Tibial nerve (tissue), 4 donors: ENCODE measurements at places on chromosomes 16 and 17. TPM values are rescaled to one million over a fixed set of nuclear protein-coding genes. Genes with fewer than 3 reads are reported as not detected.

GRCh38 chr16:46629331-46630219 is 8.4 kb upstream of the SHCBP1 start:
- no peak overlapping the region for H3K4me3 ChIP-seq
- H3K27ac ChIP-seq: no peak overlapping the region
- H3K4me1 ChIP-seq: no peaks in the 10 kb centered on the region
- no peak for DNase-seq
- H3K27me3 ChIP-seq: no peaks in the 10 kb centered on the region

DNA sequence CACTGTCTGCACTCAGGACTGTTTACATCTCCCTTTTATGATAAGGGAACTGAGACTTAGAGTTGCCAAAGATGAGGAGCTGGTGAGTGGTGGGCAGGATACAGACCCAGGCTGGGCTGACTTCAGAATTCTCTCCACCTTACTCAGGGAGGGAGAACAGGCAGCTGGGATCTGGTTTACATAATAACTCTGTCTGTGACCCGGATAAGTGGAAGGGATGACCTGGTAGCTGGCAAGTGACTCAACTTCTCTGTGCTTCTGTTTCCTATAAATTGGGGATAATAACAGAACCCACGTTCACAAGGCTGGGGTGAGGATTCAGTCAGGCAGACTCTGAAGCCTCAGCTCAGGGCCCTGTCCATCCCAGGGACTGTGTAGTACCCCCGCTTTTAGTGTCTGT is 2.6 kb downstream of the SNX20 start:
- H3K27ac ChIP-seq: no peak overlapping the region
- no peak for DNase-seq
- H3K4me1 ChIP-seq: no peaks in the 10 kb centered on the region
- H3K36me3 ChIP-seq: peaks cover 5% of the 10 kb centered on the region
- no peaks in the 10 kb centered on the region for H3K27me3 ChIP-seq

KLHDC4 gene
- total RNA-seq: 45.5 TPM

- no peaks in the 10 kb centered on the region for H3K4me1 ChIP-seq
- no peak overlapping the region for H3K27ac ChIP-seq
- no peak overlapping the region for H3K4me3 ChIP-seq
- no peaks in the 10 kb centered on the region for H3K27me3 ChIP-seq
- no peak for DNase-seq
- H3K36me3 ChIP-seq: no peaks in the 10 kb centered on the region
Measured at GRCh38 chr16:73847090-73847489, 449.5 kb upstream of the PSMD7 start.
